ENCODE measurements at places on chromosomes 12 and 14.

GRCh38 chr12:51195841-51196240 lies 22.0 kb downstream of the POU6F1 start:
- DNase-seq: no peak

GRCh38 chr12:4719821-4720636 lies at the start of gene GALNT8:
TSS of gene GALNT8 (plus strand) at chr12:4720400. CDS start at chr12:4720678, 278 bp downstream.
- no peak for DNase-seq

GRCh38 chr12:19548834-19549233 lies 109.5 kb downstream of the AEBP2 start:
- DNase-seq: no peak

DNA sequence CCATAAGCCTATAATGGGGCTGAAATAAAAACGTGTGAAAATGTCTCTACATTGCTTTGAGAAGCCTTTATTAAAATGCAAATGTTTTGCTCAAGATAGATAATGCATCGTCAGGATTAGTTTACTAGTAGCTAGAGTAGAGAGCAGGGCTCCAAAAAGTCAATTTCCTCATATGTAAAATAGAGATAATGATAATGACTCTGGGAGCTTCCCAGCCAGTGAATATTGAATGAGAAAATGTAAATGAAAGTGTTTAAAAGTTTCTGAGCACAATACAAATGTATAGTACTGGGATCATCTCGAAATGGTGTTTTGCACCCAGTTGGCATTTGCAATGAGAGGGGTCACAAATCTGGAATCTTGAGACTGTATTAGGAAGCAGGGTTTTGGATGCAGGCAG lies 135.3 kb downstream of the OTOGL start:
- DNase-seq: no peak

GRCh38 chr12:1305791-1306500 lies 288.4 kb downstream of the FBXL14 start:
- DNase-seq: no peak

DNA sequence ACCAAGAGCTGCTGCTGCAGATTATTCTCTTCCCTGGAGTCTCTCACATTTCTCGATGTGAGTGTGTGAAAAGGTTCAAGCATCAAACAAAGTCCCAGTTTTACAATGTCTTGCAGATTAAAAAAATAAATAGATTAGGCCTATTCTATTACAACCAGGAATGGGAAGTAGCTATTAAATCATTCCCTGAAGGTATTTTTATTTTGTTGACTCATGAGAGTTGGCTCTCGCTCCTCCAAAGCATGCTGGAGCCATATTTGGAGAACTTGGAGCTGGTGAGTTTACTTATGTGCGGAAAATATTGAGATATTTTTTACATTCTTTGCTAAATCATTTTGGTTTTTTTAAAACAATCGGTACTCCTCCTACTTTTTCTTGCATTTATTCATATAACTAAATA lies 572.3 kb downstream of the ETNK1 start:
- DNase-seq: no peak

DNA sequence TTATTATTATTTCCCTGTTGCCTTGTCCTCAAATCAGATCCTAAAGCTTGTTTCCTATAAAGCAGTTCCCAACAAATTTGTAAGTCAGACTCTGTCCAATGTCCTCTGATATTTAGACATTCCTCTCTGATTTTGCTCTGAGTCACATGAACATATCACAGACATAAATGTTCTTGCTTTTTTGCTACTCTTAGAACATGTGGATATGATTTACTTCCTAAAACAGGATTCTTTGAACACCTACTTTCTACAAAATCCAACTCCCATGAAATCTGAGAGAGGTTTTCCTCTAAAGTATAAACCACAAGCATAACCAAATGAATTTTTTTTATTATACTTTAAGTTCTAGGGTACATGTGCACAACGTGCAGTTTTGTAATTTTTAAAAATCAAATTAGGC lies 181.3 kb upstream of the SLC38A2 start:
- DNase-seq: no peak

DNA sequence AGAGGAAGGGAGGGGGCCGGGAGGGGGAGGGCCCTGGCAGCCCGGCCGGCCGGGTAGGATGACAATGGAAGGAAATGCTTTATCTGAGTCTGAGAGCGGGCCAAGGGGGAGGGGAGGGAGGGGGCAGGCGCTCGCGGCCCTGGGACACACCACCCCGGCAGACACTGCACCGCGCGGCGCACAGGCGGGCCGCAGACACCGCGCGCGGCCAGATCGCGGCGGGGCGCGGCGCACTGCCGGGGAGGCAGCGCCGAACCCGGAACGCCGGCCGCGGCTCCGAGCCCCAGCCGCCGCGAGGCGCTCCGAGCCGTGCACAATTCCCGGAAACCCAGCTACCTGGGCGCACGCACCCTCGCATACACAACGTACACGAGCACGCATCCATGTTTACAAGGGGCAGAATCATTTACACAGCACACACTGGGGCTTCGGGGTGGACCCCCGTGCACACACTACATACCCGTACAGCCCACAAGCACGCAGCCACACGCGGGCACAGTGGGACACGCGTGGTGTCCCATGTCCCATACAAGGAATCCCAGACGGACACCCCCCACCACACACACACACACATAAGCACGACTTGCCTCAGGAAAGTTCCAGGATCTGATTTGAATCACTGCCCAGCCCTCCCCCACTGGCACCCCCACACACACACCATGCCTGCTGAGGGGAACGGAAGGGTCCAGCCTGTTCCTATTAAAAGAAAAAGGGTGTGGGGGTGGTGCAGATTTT lies at the start of gene HDAC7:
Gene HDAC7 (minus strand): TSS at position 8 of the 735 bp plus-strand sequence. CDS start 118 bp downstream, outside the sequence.
- no peak for DNase-seq

DNA sequence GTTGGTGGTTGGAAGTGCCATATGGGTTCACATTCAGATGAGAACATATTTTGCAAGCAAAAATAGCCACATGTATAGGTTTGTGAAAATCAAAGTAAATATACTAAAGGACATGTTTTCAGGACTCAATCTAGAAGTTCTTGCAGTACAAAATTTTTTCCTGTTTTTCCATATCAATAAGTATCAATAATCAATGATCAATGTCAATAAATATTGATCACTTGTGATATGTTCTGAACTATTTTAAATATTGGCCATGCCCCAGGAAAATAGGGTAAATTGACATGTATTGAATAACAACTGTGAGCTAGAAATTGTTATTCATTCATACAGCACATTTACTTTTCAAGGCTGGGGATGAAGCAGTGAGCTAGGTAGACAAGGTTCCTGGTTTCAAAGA lies 24.3 kb downstream of the ALG10 start:
- no peak for DNase-seq

DNA sequence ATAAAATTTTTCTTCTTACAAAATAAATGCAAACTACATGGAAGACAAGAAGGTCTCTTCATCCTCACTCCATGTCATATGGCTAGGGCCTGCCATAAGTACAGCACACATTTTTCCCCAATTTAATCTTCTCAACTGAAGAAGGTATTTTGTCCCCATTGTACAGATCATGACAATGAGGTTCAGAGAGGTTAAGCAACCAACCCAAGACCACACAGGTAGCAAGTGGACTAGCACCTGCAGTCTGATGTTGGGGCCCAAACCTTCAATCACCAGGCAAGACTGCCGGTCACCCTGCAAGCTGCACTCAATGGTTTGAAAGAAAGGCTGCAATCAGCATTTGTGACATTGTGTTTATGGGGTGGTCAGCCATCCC lies 6.5 kb upstream of the MEG3 start:
- no peak for DNase-seq

DNA sequence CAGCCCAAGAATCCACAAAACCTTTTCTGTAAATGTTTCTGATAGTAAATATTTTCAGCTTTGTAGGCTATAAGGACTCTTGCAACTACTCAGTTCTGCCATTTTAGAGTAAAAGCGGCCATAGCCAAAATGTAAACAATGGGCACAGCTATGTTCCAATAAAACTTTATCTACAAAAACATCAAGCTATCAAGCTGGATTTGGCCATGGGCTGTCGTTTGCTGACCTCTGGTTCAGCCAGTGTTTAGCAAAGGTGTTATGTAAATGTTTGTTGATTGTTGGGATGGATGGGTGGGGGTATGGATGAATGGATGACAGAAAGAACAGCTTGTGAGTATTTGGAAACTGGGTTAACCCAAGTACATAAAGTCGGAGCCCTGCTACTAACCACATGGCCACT lies 111.1 kb upstream of the VRK1 start:
- no peak for DNase-seq

GRCh38 chr14:100085462-100085861 lies 20.2 kb downstream of the EVL start:
- no peak for DNase-seq

DNA sequence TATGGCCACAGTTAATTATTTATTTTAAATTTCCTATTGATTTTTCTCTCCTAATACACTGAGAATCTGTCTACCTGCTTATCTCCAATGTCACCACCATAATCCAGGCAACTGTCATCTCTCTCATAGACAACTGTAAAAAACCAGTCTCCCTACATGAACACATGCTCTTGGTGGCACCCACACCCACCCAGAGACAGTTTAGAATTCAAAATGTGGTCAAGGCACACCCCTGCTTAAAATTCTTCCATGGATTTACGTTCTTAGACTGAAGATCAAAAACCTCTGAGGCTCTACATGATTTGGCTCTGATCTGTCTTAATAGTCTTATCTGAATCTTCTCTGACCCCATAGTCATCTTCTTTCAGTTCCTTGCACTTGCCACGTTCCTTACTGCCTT lies 241.1 kb upstream of the ABCD2 start:
- no peak for DNase-seq

- no peak for DNase-seq
Measured at GRCh38 chr12:23039834-23040233, 414.9 kb downstream of the ETNK1 start.

DNA sequence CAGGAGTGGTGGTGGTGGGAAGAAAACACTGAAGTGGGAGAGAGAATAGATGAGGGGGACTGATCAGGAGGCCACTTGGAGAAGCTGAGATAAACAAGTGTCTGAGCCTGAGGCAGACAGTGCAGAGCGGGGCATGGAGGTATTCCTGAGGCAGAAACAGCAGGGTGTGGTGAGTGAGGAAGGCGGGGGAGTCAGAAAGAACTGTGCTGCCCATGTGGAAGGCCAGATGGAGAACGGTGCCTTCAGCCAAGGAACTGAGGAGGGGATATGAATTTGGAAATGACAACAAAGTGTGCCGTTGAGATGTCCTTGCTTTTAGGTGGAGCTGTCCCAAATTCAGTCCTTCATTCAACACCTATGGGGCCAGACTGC lies 13.7 kb downstream of the APPL2 start:
- no peak for DNase-seq
